Caco-2 (cell line): ENCODE measurements at places on chromosomes 1 and 21.

- DNase-seq, result no peak
Measured at GRCh38 chr1:243520831-243521230, 265.0 kb downstream of the SDCCAG8 start.

- DNase-seq, result no peak
Measured at GRCh38 chr1:45444609-45445131, 46.3 kb downstream of the TESK2 start.

DNA sequence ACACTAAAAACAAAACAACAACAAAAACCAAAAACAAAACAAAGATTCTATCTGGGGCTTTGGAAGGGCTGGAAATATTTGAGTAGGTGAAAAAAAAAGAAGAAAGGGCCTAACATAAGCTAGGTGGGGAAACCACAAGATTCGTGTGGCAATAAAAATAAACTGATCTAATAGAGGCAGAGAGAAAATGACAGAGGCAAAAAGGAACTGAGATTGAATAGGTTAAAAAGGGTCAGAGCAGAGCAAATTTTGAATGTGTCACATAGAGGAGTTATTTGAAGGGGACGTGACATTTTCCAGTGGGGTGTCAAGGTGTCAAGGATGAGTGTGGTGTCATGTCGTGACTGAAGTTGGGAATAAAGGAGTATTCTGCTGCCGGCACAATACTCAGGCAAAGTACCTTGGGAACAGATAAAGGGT, 65.2 kb upstream of the RALGPS2 start:
- no peak for DNase-seq

- no peak for DNase-seq
Measured at GRCh38 chr1:41891199-41891896, 27.4 kb downstream of the HIVEP3 start.

DNA sequence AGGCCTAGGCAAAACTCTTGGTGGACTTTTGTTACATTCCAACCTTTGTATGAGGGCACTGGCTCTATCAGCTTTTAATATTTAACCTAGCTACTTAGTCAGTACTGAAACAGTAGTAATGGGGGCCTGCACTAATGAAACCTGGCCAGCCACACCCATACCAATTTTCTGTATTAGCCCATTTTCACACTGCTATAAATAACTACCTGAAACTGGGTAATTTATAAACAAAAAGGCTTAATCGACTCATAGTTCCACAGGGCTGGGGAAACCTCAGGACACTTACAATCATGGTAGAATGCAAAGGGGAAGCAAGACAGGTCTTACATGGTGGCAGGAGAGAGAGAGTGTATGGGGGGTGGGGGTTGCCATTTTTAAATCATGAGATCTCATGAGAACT, 245.7 kb upstream of the RGS18 start:
- DNase-seq, result no peak

GRCh38 chr1:160708118-160708517, 3.5 kb downstream of the CD48 start:
- no peak for DNase-seq

GRCh38 chr21:31766899-31767298, 35.0 kb upstream of the SCAF4 start:
- DNase-seq, result no peak

DNA sequence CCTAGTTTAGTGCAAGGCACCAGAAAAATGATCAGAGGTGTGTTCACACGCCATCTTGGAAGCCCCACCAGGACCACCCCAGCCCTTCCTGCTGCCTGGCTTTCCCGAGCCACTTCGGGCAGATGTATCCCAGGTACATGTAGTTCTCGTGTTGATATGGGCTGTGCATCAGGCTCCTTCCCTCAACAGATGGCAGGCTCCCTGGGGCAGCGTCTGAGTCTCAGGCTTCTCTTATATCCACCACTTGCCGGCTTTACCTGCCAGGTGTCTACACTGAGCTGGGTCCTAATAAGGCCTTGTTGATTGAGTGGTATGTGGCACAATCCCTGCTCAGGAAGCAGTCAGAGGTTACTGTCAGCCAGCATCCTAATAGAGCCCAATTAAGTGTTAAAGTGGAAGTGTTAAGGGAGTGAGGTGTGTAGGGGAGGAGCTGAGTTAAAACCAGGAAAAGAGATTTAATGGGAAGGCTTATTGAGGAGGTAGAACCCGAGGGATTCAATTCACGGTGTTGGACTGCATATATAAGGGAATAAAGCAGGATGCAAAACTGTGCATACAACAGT, 8.5 kb downstream of the GPA33 start:
- no peak for DNase-seq

DNA sequence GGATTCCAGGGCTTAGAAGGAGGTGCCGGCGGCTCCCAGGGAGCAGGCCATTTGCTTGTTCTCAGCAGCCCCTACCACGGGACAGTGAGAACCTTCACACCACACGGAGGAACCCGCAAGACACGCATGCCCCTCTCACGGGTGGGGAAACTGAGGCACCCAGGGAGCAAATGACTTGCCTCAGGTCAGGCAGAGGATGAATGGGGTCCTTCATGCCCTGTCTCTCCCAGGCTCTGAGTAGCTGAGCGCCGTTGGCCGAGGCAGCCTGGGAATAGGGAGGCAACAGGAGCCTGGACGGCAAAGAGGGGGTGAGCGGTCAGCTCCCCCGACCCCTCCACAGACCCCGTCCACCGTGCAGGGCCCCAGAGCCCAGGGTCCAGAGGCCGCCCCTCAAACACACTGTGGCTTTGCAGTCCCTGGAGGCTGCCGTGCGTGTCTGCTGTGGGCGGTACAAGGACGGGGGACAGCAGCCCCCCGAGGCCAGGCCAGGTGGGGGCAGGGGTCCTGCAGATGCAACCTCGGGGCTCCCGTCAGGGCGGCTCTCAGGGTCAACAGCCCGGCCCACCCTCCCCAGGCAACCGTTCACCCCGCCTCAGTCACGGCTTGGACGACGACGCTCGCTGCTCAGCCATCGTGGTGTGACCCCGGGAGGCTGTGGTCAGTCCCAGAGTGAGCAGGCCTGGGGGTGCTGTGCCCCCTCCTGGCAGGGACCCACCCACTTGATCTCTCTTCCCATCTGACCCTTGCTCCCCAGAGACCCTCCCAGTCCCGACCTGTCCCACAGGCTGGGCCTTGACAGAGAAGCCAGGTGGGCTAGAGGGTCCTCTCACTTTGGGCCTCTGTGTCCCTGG, 15.8 kb upstream of the COL6A2 start:
- peak; percentile 29 for DNase-seq

DNA sequence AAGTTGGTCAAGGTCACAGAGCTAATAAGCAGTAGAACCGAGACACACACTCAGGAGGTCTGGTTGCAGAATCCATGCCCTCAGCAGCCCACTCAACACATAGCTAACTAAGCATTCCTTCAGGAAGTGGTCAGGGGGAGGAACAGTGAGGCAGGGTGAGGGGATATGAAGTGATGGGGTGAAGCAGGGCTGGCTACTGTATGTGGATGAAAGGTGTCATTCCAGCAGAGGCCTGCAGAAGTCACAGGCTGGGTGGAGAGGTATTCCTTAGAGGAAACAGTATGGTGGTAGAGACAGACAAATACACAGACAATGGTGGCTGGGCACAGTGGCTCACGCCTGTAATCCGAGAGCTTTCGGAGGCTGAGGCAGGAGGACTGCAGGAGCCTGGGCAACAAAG, 14.1 kb downstream of the TMCO4 start:
- DNase-seq, result no peak

- DNase-seq, result no peak
Measured at GRCh38 chr1:104466068-104466467, 716.4 kb downstream of the AMY1C start.

- no peak for DNase-seq
Measured at GRCh38 chr1:2209400-2210083, 15.0 kb upstream of the FAAP20 start.

DNA sequence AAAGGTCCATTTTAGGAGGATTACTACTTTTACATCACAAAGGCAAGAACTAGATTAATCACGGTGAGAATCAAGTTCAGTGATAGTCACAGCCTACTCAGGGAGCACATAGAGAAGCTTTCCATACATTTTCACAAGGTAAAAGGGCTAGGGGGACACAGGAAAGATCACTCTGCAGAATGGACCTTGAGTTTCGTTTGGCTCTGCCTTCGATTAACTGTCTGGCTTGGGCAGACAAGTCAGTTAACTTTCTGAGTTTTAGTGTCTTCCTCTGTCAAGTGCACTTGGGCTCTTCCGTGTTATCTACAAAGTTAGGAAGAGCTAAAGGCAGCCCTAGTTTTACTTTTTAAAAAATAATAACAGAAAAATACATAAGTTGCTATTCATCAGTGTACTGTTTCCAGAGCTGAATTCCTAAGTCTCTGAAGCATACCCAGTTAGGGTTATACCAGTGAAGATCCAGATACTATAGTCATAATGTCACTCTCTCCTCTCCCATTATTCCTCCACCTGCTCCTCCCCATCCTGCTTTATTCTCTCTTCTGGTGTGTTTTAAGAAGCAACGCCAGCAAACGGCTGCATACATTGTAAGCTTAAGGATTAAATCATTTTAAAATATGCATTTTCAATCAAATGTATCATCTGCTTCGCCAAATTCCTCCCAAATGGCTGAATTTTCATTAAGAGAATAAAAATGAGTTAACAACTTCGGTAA, 1.7 kb downstream of the CEP170 start:
- DNase-seq, result no peak

DNA sequence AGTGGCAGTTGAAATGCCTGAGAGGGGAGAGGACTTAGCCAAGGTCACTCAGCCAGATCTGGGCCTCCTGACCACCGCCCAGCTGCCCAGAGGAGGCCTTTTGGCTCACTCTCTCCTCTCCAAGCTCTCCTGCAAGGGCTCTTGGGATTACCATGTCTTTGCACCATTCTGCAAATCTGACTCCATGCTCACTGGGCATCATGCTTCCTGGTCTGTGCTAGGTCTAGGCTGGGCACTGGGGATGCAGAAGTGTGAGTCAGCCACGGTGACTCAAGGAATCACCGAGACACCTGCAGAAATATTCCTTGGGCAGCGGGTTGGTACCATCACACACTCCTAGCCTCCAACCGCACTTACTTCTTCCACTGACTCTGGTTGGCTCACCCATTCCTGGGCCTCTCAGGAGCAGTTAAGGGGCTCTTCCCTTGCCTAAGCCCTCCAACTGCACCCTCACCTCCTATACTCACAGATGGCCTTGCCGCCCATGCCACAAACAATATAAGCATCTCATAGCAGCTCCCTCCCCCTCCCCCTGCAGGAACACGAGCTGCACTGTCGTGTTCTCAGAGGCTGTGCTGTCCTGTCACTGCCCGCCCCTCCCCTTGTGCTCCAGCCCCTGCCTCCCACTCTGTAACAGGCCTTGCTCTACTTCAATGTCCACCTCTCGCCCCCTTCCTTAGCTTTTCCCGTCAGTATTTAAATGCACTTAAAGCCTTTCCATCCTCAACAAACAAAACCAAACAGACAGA, 34.8 kb downstream of the CDCP2 start:
- no peak for DNase-seq

GRCh38 chr1:59022799-59023198, 239.0 kb upstream of the JUN start:
- no peak for DNase-seq

DNA sequence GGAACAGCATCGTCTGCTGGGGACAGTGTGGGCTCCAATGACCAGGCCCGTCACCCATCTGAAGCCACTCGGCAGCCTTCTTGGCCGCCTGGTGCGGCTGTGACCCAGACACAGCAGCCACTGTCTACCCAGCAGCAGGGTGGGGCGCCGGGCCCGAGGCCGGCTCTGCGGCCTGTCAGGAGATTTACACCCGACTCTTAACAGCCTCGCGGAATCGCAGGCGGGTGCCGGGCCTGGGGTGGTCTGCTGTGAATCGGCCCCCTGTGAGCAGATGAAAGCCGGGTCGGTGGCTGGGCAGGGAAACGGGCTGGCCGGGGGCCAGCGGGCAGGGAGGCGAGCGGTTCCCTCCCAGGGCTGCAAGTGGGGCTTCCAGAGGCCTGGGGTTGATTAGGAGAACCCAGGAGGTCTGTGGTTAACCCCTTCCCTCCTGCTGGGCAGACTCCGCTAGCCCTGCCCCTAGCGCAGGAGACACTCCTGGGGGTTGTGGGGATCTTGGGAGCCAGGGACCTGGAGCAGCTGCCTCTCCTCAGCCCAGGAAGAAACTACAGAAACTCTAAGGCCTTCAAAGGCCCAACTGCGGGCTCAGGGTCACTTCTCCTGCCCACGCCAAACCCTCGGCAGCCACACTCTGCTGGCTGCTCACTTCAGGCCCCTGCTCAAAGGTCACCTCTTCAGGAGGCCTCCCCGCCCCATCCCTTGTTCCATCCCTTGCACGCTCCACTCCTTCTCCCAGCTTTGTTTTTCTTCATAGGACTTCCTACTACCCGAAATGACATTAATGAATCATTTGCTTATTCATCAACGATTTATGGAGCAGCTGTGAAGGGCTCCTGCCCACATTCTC, 15.6 kb downstream of the RUNX3 start:
- DNase-seq, result no peak

- no peak for DNase-seq
Measured at GRCh38 chr1:34322969-34323368, 146.3 kb downstream of the C1orf94 start.

DNA sequence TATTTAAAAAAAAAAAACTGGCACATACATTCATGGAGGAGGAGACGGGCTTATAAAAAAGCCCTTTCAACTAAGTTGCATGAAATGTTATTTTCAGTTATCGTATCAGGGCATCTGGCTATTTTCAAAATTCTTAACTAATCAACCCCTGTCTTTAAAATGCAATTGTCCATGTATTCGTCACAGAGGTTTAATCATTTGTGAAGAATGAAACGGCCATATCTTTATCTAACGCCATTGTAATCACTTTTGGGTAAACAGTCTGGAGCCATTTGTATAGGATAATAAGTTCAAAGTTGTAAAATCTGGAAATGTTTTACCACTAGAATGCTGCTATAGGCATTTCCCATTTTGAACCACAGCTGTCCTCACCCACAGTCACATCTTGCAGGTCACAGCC, 30.4 kb downstream of the SLC30A10 start:
- no peak for DNase-seq

DNA sequence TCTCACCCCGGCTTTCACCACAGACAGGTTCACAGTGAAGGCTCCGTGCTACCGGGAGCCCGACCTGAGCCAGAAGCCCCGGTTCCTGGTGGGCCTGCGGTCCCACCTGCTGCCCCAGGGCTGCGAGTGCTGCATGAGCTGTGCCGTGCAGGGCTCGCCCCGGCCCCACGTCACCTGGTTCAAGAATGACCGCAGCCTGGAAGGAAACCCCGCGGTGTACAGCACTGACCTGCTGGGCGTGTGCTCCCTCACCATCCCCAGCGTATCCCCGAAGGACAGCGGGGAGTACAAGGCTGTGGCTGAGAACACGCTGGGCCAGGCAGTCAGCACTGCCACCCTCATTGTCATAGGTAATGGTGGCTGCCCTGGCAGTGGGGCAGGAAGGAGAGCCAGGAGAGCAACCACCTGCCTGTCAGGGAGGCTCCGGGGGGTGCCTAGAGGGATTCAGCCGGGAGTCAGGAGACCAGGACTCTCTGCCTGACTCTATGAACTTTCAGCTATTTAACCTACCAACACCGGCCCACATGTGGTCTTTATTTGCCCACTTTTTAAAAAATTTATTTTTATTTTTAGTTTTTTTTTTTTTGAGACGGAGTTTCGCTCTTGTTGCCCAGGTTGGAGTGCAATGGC, 36.4 kb downstream of the IGFN1 start:
- DNase-seq, result no peak

GRCh38 chr1:207883104-207883651, 27.7 kb downstream of the CD34 start:
- DNase-seq, result no peak
